ENCODE measurements at places on chromosomes 5 and 9. TPM values are rescaled to one million over a fixed set of nuclear protein-coding genes. Genes with fewer than 3 reads are reported as not detected.

Gene SLU7
- 48.6 TPM for total RNA-seq

Gene TMOD1
- 1.6 TPM for total RNA-seq

Gene SMIM33
- total RNA-seq: 0.54 TPM

Gene B4GALT1
- 60.9 TPM for total RNA-seq

Gene ANXA2R
- total RNA-seq: 9.3 TPM

Gene TTC1
- 59.0 TPM for total RNA-seq

Gene FOXD4
- 0.20 TPM for total RNA-seq

Gene HSPA9
- 201 TPM for total RNA-seq

Data from T-helper 1 cell treated with Interleukin-12 subunit alpha and Interleukin-12 subunit beta and Interleukin-4 antibody, amounts not matched to agents 30 ng/mL and 1 ng/mL, for 36 hours (primary cell).